Choroid plexus epithelial cell (primary cell): ENCODE measurements at places on chromosomes 7 and 10.
A peak's percentile ranks its signal among the peaks of the same experiment; 100 is the strongest.

DNA sequence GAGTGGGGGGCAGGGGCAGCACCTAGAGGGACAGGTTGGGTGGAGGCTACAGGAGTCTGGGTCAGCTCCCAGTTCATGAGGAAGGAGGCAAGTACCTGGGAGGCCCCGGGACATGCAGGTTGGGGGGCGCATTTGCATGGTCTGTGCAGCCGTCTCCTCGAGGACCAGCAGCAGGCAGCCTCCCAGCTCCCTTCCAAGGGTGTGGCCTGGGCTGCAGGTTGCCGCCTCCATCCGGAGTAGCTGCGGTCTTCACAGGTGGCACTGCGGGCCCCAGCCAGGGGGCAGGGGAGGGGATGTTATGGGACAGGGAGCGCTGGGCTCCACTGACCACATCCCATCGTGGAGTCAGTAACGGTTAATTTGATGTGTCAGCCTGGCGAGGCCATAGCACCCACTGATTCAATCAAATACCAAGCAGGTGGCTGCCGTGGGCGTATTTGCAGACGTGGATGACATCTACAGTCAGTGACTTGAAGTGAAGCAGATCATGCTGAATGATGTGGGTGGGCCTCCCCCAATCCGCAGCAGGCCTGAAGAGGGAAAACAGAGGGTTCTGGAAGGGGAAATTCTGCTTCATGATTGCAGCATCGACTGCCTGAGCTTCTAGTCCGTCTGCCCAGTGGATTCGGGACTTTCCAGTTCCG lies 81.6 kb downstream of the PRKAG2 start:
- no peak for DNase-seq

DNA sequence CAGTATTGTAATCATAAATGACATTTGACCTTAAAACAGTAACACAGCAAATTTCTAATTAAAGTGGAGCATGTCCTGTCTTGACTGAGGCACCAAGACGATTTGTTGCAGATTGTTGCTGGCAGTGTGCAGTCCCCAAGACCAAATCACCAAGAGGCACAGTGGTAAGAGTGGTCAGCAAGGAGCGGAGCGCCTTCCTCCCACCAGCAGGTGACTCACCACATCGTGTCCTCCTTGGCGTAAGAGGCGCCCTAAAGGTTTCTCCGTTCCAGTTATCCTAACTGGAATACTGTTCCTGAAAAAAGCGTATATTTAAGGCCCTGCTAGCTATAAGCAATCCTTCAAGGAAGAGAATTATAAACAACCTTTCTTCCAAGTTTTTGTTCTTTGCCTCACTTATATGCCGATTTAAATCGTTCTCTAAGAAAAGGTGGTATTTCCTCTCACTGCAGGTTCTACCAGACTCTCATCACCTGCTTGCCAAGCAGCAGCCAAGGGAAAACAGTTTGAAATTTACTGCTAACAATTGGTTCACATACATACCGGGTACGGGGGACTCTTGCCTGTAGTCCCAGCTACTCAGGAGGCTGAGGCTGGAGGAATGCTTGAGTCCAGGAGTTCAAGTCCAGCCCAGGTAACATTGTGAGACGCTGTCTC lies 10.7 kb upstream of the REPIN1 start:
- DNase-seq = no peak

DNA sequence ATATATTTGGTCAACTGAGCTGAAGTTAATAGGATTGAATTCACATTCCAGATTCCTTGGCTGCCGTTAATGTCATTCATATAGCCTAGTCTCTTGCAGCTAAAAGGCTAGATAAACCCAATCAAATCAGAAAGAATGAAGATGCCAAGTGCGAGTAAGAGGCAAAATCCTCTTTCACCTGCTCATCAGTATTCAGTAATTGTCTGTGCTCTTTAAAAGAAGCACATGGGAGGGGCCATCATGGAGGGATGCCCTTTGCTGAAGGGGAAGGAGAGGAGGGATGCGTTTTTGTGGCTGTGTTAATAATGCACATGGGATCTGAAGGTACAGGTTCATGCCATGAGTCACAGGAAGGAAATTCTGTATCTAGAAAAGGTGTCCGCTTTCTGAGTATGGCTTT lies 232.2 kb downstream of the TMEM178B start:
- no peak for DNase-seq

GRCh38 chr10:50260791-50261281 lies 9.5 kb upstream of the ASAH2 start:
- no peak for DNase-seq

DNA sequence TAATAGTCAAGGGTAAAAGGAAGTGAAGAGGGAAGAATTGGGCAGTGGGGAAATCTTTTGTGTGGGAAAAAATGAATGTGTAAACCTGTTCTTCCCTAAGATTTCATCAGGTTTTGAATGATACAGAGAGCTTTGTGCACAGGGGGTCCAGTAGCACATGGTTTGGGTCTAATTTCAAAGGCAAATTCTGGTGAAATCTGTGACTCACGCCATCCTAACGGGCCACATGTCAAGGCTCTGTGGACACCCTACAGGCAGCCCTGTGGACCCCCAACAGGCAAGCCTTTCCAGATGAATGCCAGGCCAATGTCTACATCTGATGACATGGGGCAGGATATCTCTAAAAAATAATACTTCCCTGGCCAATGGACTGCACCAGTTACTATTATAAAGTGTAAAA lies 309.8 kb downstream of the PARD3 start:
- DNase-seq = peak; percentile 82

DNA sequence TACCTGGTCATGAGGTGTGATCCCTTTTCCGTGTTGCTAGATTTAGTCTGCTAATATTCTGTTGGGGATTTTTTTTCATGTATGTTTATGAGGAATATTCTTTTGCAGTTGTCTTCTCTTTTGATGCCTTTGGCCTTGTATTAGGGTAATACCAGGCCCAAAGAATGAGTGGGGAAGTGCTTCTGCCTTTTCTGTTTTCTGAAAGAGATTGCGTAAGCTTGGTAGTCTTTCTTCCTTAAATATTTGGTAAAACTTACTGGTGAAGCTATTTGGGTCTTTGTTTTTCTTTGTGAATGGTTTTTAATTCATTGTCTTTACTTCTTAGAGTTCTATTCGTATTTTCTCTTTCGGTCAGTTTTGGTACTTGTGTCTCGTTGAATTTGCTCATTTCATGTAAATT lies 51.1 kb downstream of the SHH start:
- DNase-seq = no peak

DNA sequence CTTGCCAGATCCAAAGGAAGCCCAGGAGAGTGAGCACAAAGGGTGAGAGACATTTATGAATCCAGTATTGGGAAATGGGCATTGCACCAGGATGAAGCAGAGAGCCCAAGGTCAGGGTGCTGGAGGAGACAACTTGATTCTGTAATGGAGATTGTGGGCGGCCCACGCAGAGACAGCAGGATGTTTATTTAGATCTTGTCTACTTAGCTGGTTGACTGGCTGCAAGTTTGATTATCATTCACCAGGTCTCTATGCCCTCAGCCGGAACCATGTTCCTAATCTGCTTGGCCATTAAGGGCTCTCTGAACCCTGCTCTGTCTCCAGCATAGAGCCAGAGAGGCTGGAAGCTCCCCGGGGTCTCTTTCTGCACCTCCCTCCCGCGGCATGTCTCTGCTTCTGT lies 188.7 kb downstream of the PLXNA4 start:
- no peak for DNase-seq

DNA sequence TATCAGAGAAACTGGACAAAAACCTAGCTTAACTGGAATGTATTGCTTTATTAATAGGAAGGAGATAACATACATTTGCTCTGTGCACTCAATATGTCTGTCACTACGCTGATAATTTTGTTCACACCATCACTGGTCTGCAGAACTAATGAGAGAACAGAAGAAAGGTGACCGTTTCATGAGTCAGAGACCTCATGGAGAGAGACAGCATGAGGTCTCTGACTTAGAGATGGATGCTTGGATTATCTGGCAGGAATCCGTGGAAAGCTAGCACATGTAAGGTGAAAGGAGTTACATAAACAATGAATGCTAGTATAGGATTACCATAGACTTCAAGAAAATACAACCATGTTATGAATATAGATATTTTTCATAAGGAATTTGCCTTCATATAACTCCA lies 947.3 kb downstream of the IPMK start:
- DNase-seq = no peak

DNA sequence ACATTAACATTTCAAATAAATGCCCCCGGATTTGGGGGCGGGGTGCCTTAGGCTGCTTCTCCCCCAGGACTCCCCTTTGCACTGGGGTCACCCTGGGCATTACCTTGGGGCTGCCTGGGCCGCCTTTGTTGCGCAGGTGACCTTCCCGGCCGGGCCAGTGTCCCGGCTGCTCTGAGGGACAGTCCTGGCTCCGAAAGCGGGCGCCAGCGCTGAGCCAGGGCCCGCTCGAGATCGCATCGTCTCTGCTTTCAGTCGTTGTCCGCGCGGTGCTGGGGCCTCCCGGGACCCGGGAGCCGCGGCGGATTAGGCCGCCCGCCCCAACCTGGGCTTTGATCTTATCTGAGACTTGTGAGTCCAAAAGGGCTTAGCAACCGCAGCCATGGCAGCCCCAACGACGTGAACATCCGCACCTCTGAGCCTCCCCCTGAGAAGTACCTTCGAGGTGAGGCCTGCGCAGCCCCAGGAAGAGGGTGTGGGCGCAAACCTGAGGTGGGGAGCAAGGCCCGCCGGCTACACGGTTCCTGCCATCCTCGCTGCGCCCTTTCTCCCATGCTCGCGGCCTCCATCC lies 14.8 kb upstream of the WAPL start:
- DNase-seq = no peak

DNA sequence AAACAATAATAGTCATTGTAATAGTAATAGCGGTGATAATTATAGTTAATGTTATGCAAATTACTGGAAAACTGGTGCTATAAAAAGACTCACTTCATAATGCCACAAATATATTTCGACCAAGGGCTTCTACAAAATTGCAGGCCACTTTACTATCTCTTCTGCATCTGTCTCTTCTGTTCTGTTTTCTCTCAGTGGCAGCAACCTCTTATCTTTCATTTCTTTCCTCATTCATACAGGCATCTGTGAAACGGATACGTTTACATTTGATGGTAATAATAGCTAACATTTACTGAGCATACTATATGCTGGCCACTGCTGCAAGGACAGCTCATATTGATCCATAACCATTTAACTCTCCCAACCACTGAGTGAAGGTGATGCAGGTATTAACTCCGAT lies 537.4 kb upstream of the PFKP start:
- DNase-seq = no peak

- DNase-seq = no peak
Observed at GRCh38 chr7:35529713-35530112, 165.2 kb downstream of the HERPUD2 start.

GRCh38 chr10:22659866-22660265 lies 54.5 kb downstream of the PIP4K2A start:
- DNase-seq = no peak

GRCh38 chr10:80429521-80429973 lies 21.2 kb downstream of the PRXL2A start:
- DNase-seq = no peak

- no peak for DNase-seq
Observed at GRCh38 chr10:86938260-86938659, 19.2 kb downstream of the MMRN2 start.

- DNase-seq = no peak
Observed at GRCh38 chr7:104820836-104821535, 193.0 kb upstream of the KMT2E start.

- peak; percentile 5 for DNase-seq
Observed at GRCh38 chr7:15236952-15237351, 324.9 kb downstream of the AGMO start.

DNA sequence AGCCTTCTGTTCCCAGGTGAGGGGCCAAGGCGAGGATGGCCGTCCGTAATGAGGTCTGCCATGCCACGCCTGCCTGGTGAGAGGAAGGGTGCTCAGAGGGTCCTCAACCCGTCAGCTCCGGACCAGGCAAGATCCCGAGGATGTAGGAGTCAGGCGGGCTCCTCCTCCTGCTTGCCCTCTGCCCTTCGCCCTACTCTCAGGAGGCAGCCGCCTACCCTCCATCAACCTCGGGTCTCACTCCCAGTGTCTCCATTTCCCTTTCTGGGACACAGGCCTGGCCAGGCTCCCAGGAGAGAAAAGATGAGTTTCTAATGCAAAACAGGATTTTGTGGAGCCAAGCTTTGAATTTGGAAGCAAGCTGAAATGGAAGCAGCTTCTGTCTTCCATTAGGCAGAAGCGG lies 184.0 kb downstream of the PTPN20 start:
- DNase-seq = no peak

DNA sequence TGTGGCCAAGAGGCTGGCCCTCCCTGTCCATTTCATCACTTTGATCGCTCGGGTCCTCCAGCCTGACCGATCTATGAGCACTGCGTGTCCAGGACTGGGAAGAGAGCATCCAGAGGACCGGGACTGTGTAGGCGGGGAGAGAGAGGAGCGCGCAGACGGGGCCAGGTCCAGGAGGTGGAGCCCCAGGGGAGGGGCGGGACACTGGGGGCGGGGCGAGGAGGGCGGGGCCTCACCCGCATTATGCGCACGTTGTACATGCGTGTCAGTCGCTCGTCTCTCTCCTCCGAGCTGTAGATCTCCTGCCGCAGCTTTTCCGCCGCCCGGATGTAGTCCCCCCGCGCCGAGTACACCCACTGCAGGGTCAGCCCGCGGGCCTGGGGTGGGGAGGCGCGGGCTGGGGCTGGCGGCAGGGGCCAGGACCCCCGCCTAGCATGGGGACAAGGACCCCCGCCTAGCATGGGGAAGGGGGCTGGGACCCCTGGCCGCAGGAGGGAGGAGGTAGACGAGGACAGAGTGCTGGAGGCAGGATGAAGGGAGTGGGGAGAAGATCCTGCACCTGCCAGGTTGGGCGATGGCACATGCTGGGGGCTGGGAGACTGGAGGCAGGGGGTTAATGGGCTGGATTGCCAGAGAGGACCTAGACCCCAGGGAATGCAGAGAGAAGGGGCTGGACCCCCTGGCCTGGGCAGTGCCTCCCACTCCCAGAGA lies 14.3 kb downstream of the MOSPD3 start:
- peak; percentile 82 for DNase-seq

DNA sequence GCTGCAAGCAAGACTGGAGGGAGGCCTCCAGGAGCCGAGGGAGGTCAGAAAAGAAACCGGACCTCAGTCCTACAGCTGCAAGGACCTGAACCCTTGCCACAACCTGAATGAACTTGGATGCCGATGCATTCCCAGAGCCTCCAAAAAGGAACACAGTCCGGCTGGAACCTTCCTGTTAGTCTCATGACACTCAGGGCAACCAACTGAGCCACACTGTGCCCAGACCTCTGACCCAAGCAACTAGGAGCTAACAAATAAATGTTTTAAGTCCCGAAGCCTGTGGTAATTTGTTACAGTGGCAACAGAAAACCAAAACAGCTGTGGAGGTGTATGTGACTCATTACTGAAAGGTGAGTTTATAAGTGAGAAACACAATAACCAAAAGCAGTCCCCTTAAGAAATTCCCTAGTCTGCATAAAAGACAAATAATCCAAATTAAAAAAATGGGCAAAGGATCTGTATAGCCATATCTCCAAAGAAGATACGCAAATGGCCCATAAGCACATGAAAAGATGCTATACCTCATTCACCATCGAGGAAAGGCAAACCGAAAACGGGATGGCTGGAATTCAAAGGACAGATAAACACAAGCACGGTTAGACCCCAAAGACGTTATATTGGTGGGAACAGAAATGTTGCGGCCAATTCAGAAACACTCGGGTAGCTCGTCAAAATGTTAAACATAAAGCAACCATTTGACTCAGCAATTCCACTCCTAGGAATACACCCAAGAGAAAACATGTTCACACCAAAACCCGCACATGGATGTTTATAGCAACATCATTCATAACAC lies 24.8 kb downstream of the GNA12 start:
- DNase-seq = no peak
